ENCODE measurements at places on chromosomes 3 and 15.

DNA sequence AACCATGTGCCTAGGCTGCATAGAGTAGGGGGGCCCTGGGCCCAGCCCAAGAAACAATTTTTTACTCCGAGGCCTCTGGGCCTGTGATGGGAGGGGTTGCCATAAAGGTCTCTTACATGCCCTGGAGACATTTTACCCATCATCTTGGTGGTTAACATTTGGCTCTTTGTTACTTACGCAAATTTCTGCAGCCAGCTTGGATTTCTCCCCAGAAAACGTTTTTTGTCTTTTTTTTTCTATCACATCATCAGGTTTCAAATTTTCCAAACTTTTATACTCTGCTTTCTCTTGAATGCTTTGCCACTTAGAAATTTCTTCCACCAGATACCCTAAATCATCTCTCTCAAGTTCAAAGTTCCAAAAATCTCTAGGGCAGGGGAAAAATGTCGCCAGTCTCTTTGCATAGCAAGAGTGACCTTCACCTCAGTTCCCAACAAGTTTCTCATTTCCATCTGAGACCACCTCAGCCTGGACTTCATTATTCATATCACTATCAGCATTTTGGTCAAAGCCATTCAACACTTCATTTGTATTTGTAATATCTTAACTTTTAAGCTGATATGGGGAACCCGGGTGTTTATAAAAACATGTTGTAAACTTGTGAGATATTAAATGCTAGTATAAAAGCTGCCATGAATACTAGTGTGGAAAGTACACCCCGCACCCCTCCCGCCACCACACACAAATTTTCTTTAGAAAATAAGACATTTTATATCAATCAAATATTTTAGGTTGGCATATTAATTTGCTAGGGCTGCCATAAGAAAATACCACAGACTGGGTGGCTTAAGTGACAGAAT is 56.0 kb upstream of the PLSCR4 start:
- DNase-seq: no peak

DNA sequence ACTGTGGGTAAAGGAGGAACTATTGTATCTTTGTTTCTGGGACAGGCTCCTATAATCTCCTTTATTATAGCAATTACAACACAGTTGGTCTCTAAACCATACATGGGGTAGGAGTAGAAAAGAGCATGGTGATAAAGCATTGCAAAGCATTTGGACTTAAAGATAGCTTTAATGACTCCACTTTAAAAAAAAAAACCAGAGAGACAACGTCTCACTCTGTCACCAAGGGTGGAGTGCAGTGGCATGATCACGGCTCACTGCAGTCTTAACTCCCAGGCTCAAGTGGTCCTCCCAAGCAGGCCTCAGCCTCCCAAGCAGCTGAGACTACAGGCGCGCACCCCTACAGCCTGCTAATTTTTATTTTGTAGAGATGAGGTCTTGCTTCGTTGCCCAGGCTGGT is 68.2 kb downstream of the DENND4A start:
- no peak for DNase-seq

DNA sequence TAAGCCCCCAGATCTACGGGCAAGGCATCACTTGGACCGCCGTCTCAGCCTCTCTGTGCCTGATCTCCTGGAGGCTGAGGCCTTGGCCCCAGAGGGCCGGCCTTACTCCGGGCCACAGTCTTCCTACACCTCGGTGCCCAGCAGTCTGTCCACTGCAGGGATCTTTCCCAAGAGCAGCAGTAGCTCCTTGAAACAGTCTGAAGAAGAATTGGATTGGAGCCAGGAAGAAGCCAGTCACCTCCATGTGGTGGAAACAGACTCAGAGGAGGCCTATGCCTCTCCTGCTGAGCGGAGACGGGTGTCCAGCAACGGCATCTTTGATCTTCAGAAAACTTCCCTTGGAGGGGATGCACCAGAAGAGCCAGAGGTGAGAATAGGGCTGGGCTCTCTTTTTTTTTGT is 67.0 kb downstream of the MCTP2 start:
- DNase-seq: no peak

DNA sequence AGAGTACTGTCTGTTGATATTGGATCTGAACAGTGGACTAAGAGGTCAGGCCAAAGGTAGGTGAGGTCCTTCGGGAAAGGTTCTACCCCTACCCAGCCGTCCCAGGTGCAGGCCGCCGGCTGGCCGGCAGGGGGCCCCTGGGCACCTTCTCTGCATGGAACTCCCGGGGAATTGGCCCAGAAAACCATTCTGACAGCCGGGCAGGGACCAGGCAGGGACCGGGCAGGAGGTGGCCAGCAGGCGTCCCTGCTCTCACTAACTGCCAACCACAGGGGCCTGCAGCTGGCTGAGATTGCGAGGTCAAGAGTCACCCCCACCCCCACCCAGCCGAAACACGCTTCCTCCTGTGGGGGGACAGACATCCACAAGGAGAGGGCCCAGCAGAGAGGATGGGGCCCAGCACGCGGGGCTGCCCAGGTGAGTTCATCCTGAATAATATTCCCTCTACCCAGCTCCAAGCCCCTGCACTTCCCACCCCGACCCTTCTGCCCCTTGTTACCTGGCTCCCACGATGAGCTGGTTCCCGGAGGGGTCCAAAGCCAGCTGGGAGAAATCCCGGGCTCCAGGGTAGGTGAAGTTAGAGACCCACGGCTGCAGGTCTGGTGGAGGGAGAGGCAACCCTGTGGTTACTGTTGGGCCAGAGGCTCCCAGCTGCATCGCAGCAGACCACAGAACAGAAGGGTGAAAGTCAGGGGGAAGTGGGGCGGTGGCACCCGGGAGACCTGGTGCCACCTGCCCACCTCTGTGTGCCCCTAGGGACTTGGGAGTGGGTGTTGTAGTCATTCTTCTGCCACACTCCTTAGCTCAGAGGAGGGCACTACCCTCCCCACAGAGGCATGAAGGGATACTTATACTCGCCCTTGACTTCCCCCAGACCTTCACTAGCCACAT is 84.4 kb downstream of the SEMA5B start:
- DNase-seq: no peak

DNA sequence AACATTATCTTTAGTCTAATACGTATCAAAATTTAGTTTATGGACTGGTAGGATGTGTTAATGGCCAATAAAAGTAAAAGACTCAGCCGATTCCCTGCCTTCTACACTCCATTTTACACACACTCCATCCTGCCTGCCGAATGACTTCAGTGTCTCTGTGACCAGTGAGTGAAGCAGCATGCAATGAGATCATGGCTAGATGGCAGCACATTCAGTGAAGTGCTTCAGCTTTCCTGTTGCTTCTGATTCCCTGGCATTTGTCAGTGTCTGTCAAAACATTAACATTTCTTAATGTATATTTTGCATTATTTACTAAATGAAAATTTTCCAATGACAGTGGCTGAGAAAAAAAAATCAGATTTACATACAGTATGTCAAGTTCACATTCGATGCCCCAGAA is 412.0 kb downstream of the FHIT start:
- DNase-seq: no peak

GRCh38 chr3:31095255-31095654 is 200.8 kb upstream of the GADL1 start:
- DNase-seq: no peak

DNA sequence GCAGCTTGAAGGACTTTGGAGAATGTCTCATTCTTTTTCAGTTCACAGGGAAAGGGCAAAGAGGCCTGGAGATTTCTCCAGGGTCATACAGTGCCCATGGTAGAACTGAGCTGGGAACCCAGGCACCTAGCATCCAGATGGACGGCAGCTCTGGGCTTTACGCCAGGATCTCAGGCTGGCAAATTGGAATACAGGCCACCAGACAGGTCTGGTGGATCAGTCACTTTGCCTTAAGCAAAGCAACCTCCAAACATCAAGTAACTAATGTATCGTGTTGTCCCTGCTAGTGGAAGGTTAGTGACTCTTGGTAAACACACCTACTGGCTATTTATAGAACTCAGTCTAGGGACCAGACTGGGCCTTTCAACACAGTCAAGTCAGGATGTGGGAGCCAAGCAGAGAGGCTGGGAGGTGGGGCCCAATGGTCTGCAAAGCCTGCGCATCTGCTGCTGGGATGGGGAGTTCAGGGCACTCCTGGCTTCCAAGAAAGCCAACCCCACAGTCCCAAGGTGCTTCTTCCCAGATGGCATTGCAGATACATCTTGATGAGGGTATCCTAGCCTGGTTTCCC is 30.2 kb downstream of the RPLP1 start:
- DNase-seq: no peak

- DNase-seq: no peak
These were observed 22.3 kb downstream of the WDR73 start for GRCh38 chr15:84631706-84632272.

DNA sequence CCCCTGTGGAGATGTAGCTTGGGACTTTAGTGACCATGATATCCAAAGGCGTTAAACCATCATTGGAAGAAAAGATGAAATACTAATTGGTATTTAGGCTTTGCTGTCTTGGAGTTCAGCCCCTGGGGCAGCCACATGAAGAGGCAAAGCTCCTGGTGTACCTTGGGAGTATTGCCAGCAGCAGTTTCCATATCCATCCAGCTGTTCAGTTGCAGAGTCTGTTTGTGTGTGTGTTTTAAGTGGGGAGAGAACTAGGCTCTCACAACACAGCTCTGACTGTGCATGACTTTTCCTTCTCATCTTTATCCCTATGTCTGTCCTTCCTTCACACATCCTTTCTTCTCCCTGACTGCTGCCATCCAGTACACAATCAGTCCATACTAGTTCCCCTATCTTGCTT is 98.9 kb downstream of the CDIN1 start:
- no peak for DNase-seq

GRCh38 chr3:33936921-33937525 is 138.6 kb downstream of the PDCD6IP start:
- no peak for DNase-seq
